ENCODE measurements at places on chromosomes 12 and 14.
A peak's percentile ranks its signal among the peaks of the same experiment; 100 is the strongest.

DNA sequence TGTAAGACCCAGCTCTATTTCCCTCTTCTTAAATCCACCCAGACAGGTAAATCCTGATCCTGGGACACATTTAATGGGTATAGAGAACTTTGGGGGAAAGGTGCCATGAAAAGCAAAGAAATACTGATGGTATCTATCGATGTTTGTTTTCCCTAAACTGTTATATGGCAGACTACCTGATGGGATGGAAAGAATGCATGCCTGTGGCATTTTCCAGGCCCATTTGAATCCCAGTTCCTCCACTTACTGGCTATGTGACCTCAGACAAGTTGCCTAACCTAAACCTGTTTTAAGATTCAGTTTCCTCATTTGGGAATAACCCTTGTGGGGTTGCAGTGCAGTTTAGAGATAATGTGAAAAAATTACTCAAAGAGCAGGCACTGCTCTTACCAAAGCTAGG lies 404.5 kb downstream of the FUT8 start:
- DNase-seq = no peak

DNA sequence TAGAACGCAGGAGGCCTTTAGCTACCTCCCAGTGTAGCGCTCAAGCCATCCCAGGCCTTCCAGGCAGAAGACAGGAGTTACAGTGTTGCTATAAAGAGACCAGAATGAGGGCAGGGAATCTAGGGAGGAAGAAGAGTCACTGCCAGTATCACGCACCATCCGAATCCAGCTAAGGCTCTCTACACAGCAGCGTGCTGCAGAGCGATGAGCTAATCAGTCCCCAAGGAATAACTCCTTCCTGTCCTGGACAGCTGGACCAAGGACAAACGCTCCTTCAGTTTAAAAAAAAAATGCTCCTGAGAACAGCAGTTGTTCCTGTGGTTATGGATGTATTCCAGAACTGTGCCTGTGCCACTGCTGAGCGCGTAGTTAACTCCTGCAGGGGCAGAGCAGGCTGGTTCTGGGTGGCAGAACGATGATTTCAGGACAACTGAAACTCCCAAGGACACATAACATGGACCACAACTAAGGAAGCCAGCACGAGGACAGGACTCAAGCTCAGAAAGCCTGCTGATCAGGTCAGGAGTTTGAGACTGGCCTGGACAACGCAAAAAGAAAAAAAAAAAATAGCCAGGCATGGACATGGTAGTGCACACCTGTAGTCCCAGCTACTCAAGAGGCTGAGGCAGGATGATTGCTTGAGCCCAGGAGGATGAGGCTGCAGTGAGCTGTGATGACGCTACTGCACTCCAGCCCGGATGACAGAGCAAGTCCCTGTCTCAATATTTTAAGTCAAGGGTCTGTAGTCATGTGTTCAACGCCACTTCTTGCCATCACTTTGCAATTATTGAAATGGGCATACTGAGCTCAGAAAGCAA lies 2.6 kb downstream of the IFFO1 start:
- no peak for DNase-seq

GRCh38 chr12:53389702-53390101 lies 9.7 kb downstream of the SP1 start:
- no peak for DNase-seq

- no peak for DNase-seq
These were observed 18.9 kb downstream of the RFC5 start for GRCh38 chr12:118035190-118036041.

- no peak for DNase-seq
These were observed 664.7 kb downstream of the SLC6A15 start for GRCh38 chr12:84247931-84248330.

DNA sequence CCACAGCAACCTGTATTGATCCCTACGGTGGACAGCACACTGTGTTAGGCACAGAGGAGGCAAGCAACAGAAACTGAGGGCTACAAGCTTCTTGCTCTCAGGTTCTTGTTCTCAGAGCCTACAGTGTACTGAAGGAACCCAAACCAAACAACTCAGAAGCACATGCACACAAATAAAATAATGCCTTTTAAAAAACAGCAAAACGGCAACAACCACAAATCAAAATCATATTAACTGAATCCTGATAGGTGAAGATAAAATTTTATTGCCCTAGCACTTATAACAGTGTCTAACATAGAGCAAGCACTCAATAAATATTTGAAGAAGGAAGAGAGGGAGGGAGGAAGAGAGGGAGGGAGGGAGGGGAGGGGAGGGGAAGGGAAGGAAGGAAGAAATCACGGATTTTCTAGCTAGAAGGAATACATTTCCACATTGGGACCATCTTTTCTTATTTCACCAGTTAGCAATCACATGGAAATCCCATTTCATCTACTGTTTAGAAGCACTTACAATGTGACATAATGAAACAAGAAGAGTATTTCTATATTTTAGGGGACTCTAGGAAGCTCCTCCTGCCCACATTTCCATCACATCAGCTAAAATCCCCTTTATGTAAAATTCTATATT lies 27.2 kb downstream of the DMAC2L start:
- DNase-seq = no peak

GRCh38 chr12:91419809-91420208 lies 237.2 kb upstream of the DCN start:
- DNase-seq = peak; percentile 47

DNA sequence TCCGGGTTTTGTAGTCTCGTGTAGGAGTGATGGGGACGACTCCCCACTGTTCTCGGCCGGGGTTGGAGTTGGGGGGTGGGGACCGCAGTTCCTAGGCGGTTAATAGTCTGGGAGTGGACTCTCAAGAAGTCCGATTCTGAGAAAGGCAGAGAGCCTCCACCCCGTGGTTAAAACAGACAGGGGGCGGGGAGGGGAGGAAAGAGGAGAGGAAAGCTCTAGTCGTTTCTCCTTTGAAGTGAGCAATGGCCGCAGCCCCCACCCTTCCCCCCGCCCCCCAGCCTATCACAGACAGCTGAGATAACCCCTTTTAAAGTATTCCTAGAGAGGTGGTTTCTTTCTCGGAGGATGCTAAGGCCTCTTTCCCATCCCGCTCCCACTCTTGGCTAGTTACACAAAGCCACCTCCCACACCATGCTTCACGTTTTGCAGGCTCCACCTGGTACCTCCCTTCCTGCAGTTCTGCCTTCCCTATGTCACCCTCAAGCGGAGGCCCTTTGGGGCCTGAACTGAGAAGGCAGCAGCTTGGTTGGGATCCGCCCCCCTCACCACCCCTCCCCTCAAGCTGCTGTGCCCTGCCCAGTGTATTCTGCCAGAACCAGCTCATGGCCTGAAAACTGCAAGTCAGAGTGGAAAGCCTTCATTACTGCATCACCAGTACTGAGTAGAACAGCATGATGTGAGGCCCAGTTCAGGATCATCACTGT lies 853 bp downstream of the USP5 start:
- peak; percentile 68 for DNase-seq

Data from lung (tissue), 17 donors.